Stimulated activated CD4-positive, alpha-beta T cell treated with anti-CD3 and anti-CD28 coated beads, TNF-alpha, amount 100 ng/mL, for 24 hours (primary cell): ENCODE measurements at places on chromosomes 4 and X.

DNA sequence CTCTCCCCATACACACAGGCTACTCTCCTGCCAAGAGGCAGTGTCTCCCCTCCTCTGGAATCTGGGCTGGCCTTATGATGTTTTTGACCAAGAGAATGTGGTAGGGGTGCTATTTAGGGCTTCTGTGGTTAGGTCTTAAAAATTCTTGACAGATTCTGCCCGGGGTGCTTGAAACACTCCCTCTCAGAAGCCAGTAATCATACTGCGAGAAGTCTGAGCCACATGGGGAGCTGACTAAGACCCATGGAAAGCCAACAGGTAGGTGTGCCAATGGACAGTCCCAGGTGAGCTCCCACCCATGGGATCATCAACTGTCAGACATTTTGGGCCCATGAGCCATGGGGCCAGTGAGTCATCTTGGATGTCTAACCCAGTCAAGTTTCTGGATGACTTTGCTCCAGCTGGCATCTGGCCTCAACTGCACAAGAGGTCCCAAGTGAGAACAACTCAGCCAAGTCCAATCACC lies 315.7 kb downstream of the FBXW7 start:
- DNase-seq: no peak

GRCh38 chrX:63428348-63428747 lies 77.2 kb upstream of the SPIN4 start:
- DNase-seq: no peak

- DNase-seq: no peak
Observed at GRCh38 chr4:25484243-25484721, 107.2 kb downstream of the ANAPC4 start.

GRCh38 chr4:5478169-5478568 lies 230.2 kb downstream of the EVC2 start:
- no peak for DNase-seq

DNA sequence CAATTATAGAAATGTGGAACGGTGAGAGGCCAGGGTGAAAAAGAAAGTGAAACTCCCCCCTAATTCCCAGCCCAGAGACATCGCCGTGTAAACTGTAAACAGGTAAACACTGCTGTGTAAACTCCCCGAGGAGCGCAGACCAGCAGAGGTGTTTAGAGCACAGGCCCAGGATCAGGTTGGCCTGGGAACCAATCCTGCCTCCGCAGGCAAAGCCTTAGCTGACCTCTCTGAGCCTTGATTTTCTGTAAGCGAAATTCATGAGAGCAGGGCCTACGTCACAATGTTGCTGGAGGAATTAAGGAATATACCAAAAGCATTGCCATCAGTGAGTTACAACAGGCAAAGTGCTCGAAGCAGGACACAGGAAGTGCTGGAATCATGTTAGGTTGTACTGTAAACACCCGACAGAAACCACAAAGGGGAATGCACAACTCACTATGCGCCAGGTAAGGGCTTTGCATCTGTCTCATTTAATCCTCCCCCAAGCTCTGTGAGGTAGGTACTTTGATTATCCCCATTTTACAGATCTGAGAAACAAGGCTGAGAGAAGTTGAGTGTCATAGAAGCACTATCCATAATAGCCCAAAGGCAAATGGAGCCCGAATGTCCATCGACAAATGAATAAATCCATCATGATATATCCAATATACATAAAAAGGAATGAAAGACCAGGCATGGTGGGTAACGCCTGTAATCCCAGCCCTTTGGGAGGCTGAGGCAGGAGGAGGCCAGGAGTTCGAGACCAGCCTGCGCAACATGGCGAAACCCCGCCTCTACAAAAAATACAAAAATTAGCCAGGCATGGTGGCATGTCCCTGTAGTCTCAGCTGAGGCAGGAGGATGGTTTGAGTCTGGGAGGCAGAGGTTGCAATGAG lies 30.7 kb upstream of the KIAA0232 start:
- DNase-seq: no peak

- DNase-seq: no peak
Observed at GRCh38 chr4:187550256-187550950, 445.2 kb upstream of the ZFP42 start.

- DNase-seq: no peak
Observed at GRCh38 chrX:17560385-17560784, 176.9 kb upstream of the SCML1 start.
